ENCODE measurements at places on chromosomes 4 and X. TPM values are rescaled to one million over a fixed set of nuclear protein-coding genes. Genes with fewer than 3 reads are reported as not detected.
A peak's percentile ranks its signal among the peaks of the same experiment; 100 is the strongest.

- no peak overlapping the region for H3K4me3 ChIP-seq
- H3K27me3 ChIP-seq, result no peaks in the 10 kb centered on the region
- H3K27ac ChIP-seq, result peak overlapping the region; percentile 57
- H3K4me1 ChIP-seq, result peaks cover 48% of the 10 kb centered on the region
- no peaks in the 10 kb centered on the region for H3K36me3 ChIP-seq
Observed at GRCh38 chrX:120794525-120794975, 81.1 kb downstream of the CT47B1 start.

GRCh38 chr4:23706972-23707651, 182.7 kb downstream of the PPARGC1A start:
- no peak overlapping the region for H3K27ac ChIP-seq
- H3K36me3 ChIP-seq, result no peaks in the 10 kb centered on the region
- H3K27me3 ChIP-seq, result no peaks in the 10 kb centered on the region
- H3K4me1 ChIP-seq, result no peaks in the 10 kb centered on the region
- no peak overlapping the region for H3K4me3 ChIP-seq

GRCh38 chr4:123304151-123304964, 92.2 kb upstream of the SPRY1 start:
- no peak for DNase-seq
- H3K27ac ChIP-seq, result no peak overlapping the region
- H3K27me3 ChIP-seq, result no peaks in the 10 kb centered on the region
- H3K4me3 ChIP-seq, result no peak overlapping the region
- peaks cover 6% of the 10 kb centered on the region for H3K36me3 ChIP-seq

The TCEAL6 gene
- total RNA-seq, result not detected

- no peak overlapping the region for H3K4me3 ChIP-seq
- no peaks in the 10 kb centered on the region for H3K4me1 ChIP-seq
- DNase-seq, result no peak
- no peak overlapping the region for H3K27ac ChIP-seq
- no peaks in the 10 kb centered on the region for H3K36me3 ChIP-seq
Observed at GRCh38 chr4:101218894-101219293, 128.4 kb downstream of the PPP3CA start.

GRCh38 chr4:27973700-27974099, 1113.1 kb downstream of the STIM2 start:
- H3K36me3 ChIP-seq, result no peaks in the 10 kb centered on the region
- no peak overlapping the region for H3K4me3 ChIP-seq
- DNase-seq, result no peak
- H3K4me1 ChIP-seq, result no peaks in the 10 kb centered on the region
- no peaks in the 10 kb centered on the region for H3K27me3 ChIP-seq

All from activated CD4-positive, alpha-beta T cell treated with anti-CD3 and anti-CD28 coated beads, Interleukin-2, amount 10 ng/mL, durations not matched to agents 7 days and 5 days (primary cell).